ENCODE measurements at places on chromosomes 5 and 9.
A peak's percentile ranks its signal among the peaks of the same experiment; 100 is the strongest.

DNA sequence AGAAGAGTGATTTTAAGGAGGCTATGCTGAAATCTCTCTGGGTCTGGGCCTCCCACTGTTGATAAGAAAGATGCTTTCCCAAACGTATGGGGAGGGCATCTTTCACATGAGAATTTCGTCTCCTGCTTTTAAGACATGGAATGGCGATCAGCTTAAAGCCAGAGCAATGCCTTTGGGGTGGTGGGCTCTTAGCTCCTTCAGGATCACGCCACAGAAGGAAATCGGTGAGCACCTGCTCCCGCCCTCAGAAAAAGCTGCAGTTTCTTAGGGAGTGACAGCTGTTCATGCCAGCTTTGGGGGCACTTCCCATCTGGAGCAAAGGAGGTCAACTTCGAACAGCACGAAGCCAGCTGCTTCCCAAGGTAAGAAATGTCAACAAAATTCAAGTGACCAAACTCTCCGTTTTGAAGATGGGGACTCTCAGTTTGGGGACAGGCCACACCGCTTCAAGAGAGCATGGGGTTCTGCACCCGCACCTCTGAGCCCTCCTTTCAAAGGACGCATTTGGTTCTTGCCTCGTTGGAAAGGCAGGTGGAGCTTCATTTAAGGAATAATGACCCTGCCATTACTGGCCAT, 39.0 kb downstream of the TRIP13 start:
- DNase-seq: no peak

DNA sequence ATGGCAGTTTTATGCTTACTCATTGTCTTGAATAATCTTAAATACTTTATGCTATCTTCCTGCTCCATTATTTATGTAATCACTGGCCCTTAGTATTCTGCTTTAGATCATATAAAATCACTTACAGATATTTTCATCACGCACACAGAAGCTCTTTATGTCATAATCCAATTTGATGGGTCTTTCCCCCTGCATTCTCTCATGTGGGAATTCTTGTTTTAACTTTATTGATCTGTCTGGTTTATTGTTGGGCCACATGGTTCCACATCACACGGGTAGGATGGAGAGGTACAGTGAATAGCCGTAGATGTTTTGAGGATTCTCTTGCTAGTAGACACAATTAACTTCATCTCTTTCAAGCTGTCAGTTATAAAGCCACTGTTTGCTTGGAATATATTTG, 27.0 kb downstream of the PLPPR1 start:
- no peak for DNase-seq

DNA sequence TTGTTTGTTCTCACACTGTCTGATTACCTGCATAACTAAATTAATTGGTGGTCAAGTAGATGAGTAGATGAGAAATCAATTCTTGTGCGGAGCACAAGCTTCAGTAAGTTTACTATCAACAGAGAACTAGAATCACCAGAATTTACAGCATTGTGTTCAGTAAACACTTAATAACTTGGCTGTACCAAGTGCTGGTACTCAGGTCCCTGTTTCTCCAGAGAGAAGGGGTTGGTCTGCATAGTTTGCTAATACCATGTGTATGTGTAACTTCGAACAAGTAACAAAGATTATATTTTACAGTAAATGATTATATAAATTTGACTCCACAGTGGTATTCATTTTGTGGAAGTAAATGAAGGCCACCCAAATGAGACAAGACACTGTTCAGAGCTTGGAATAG, 146.3 kb downstream of the PCSK5 start:
- DNase-seq: no peak

GRCh38 chr5:132132138-132132537, 58.5 kb downstream of the CSF2 start:
- DNase-seq: no peak

- DNase-seq: no peak
These were observed 14.9 kb downstream of the OR2Y1 start for GRCh38 chr5:180724944-180725343.

DNA sequence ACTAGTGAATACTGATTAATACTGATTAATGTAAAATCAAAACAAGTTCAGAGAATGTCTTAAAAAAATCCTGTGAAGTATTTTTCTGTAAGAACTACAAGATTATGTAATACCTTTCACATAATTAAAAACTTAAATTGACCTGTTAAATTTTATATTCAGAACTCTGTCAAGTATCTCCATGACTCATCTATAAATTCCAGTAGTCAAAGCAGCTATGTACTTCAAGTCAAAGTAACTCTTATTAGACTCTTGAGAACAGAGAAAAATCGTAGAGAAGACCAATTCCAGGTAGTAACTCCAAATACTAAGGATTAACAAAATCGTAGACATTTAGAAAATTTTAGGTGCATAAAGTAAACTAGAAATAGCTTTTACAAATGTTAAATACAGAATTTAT, 77.1 kb downstream of the HOMER1 start:
- DNase-seq: peak; percentile 54

- DNase-seq: no peak
These were observed 99.0 kb downstream of the TRIM36 start for GRCh38 chr5:115070737-115071136.

GRCh38 chr9:112546149-112547012, 59.8 kb downstream of the KIAA1958 start:
- peak; percentile 19 for DNase-seq
